ENCODE measurements at places on chromosomes 5 and 9.

DNA sequence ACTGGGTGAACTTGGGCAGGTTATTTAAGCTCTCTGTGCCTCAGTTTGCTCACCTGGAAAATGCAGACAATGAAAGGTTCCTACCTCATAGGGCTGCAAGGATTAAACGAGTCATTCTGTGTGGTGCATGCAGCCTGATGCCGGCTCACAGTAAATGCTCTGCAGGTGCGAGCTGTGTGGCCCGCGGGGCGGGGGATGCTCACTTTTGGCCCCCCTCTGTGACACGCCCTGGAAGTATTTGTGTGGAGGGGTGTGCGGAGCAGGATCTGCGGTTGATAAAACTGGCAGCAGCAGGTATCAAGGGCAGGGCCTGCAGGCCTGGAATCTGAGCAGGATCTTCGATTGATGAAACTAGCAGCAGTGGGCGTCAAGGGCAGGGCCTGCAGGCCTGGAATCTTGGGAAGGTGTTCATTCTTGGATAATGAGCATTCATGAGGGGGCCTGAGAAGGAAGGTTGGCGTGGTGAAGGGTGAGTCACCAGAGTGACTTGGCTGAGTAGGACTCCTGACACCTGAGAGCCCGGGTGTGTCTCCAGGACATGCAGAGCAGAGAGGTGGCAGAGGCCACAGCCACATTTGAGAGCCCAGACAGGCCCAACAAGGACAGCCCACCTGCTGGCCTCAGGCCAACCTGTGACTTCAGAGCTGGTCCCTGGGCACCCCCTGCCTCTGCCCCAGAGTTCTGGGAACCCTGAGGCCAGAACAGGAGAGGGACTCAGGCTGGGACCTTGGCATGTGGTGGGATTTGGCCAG is 11.9 kb downstream of the UNC5A start:
- DNase-seq: no peak

DNA sequence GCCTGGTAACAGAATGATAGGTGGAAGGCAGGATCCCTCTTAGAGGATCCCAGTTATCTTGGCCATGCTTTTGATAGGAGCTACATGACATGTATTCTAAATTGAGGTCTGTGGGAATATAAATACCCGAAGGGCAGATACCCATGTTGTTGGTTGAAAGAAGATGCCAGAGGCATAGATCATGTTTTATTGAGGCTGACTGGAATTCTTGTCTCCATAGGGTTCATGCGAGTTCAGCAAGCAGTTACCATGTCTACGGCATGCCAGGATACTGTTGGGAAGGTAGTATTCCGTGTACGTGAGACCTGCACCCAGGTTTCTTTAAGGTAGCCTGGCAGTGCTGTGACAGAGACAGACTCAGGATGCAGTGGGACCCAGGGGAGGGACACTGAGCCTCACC is 230.7 kb downstream of the NR3C1 start:
- DNase-seq: no peak

GRCh38 chr9:127013597-127013996 is 99.0 kb downstream of the RALGPS1 start:
- no peak for DNase-seq

DNA sequence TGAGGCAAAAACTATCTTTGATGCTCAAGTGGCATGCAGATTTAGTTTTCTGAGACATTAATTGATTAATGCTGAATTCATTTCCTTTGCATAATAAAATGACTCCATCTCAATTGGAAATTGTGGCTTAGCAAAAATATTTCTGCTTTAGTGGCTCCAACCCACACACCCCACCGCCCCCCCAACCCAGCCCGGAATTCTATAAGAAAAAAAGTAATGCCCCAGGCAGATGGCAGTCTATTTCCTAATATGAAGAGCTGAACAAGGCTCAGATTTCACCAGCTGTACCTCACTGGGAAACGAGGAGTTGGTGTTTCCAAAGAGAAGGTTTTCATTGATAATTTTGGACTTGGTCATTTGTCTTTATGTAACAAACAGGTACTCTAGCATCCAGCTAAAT is 182.1 kb downstream of the FBN2 start:
- DNase-seq: no peak

GRCh38 chr9:21796768-21797167 is 5.7 kb upstream of the MTAP start:
- no peak for DNase-seq

GRCh38 chr9:34782372-34782771 is 72.4 kb upstream of the CCL21 start:
- DNase-seq: no peak

DNA sequence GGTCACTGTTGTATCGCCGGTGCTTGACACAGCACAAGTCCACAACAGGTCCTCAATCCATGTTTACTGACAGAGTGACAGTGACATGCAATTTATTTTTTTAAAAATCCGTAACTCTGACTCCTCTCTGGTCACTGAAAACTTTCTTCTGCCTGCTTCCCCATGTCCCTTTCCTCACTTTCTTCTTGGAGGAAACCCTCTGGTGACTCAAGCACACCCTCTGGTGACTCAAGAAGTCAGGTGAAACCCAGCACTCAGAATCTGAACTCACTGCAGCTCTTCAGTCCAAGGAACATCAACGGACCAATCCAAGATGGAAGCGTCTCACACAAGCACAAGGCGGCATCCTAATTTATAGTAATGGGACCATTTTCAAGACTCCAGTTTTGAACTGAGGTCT is 245.9 kb downstream of the FSTL4 start:
- DNase-seq: no peak

DNA sequence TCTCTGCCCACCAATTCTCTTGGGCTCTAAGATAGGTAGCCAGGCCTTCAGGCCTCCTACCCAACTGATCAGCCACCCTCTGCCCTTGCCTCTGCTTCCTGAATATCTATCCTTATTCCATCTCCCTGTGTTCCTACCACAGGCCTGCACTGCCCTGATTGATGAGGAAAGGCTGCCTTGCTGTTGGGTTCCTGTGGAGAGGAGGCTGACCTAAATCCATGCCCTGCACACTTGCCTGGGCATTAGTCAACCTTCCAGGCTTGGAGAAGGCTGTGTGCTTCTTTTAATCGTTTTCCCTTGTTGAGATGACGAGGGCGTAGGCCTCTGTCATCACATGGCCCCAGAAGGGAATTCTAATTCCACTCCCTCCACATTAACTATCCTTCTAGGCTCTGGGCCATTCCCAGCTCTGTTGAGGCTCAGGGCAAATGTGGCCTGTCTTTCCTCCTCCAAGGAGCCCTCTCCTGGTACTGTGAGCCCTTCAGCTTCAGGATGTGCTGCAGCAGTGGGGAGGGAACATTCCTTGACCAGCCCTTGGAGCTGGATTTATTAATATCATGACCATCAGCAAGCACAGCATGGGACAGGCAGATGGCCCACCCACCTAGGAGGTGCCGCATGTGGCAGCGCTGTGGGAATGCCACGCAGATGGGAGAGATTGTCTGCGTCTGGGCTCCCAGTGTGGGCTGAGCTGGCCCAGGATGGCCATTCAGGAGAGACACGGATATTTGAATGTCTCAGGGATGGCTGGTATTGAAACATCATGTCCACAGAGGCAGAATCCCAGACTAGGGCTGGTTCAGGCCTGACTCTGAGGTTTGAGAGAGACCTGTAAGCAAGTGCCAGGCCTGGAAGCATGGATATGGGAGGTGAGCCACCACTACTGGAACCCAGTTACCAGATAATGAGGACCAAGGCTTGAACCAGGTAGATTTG is 40.9 kb downstream of the ANGPTL2 start:
- no peak for DNase-seq

DNA sequence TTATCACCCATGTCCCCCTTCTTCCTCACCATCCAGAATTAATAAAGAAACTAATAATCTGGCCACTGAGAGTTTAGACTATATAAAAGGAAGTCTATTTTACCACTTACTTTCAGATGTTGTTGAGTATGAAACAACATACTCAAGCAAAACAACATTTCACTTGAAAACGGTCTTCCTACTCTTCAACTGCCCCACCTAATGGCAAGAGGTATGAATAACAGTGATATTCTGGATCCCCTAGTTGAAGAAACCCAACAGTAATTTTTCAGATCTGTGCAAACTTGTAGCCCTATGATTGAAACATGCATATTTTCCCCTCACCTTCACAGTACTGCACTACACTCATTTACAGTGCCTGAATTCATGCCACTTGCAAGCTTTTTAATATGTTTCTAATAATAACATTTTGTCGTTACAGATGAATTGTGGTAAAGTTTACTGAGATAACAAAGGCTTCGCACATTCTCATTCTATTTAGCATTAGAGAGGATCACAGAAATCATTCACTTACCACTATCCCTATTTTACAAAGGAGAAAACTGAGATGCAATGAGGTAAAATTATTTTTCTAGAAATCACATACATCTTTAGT is 267.9 kb upstream of the PDE4D start:
- DNase-seq: no peak

DNA sequence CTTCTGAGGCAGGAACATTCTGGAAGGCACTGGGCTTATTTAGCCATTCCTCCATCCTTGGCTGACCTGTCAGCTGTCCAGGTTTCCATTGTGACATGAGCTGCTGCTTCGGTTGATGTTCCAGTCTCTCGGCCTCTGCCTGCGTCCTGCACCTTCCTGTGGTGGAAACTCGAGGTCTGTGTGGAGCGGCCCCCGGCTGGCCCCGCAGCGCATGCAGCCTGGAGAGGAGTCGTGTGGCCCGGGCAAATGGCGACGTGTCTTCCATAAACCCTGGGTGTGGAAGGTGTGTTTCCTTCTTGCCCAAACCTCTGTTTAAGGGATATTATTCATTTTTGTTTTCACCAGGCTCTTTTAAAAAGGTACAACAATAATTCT is 36.5 kb upstream of the SLC9A3 start:
- no peak for DNase-seq

DNA sequence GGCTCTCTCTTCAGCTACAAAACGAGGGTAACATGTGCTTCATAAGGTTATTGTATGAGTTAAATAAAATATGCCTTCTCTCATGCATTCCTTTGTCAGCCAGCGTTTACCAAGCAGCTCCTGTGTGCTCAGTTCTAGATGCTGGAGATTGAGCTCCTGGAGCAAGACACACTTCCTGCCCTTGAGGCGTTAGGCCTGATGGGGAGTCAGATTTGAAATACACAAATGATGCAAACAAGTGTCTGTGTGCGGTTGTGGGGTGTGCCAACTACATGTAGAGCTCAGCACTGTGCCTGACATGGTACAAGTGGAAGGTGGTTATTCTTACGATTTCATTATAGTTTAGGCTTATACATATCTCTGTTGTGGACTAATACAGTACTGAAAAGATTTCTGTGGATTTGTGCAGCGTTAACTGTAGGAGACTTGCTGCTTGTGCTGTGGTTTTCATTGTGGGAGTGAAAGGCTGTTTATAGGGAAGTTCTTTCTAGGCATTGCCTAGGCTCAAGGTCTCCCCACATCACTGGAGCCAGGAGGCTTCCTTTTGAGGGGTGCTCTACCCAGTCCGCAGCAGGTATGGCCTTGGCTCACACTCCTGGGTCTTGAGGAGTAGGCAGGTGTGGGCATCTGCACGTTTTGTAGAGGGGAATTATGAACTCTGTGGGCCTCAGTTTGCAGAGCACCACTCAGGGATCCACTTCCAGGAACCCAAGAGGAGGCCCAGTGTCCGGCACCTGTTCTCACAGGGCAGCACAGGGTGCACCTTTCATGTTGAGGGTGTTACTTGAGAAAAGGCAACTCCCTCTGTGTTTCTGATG is 39.8 kb upstream of the ANGPTL2 start:
- no peak for DNase-seq

DNA sequence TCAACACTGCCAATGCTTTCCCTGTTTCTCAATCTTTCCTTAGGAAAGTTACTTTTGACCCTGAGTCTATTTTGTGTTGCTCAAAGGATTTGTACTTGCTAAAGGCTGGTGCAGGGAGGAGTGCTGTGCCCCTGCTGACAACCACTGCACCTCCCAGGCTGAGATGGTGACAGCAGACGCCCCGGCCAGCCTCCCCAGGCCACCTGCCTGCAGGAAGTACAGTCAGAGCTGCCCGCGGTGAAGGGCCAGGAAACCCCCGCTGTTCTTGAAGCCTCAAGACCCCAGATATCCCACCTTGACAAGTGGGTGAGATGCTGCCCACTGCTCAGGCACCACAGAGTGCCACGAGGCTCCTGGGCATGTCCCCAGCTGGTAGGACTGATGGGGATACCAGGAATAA is 44.2 kb upstream of the CKMT2 start:
- no peak for DNase-seq

GRCh38 chr9:8085986-8086385 is 286.4 kb upstream of the DMAC1 start:
- no peak for DNase-seq

GRCh38 chr9:95246547-95246946 is 71.0 kb downstream of the FANCC start:
- no peak for DNase-seq

GRCh38 chr5:56291661-56292374 is 58.7 kb upstream of the ANKRD55 start:
- DNase-seq: no peak

GRCh38 chr5:62139741-62140140 is 166.3 kb upstream of the KIF2A start:
- no peak for DNase-seq

- no peak for DNase-seq
These were observed 123.3 kb upstream of the ERCC6L2 start for GRCh38 chr9:95752129-95752731.

- DNase-seq: no peak
These were observed 831.5 kb downstream of the MAT2B start for GRCh38 chr5:164336906-164337305.

DNA sequence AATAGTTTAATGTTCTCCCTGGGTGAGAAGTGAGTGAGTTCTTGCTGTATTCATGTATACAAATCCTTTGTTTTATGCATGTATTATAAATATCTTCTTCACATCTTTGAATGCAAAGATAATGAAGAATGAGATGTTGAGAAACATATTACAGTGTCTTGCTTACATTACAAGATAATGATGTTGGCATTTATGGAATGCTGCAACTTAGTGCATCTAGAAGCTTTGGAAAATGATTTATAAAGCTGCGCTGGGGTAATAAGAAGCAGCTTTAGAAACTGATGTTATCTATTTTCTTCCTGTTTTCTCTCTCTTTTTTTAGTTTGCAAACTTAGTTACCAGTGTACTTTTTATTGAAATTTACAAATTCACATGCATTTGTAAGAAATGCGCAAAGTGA is 673.4 kb downstream of the KCTD16 start:
- DNase-seq: no peak

GRCh38 chr9:2916382-2916985 is 72.6 kb upstream of the PUM3 start:
- no peak for DNase-seq
